PC-9 (cell line): ENCODE measurements at places on chromosomes 1 and 21.
A peak's percentile ranks its signal among the peaks of the same experiment; 100 is the strongest.

DNA sequence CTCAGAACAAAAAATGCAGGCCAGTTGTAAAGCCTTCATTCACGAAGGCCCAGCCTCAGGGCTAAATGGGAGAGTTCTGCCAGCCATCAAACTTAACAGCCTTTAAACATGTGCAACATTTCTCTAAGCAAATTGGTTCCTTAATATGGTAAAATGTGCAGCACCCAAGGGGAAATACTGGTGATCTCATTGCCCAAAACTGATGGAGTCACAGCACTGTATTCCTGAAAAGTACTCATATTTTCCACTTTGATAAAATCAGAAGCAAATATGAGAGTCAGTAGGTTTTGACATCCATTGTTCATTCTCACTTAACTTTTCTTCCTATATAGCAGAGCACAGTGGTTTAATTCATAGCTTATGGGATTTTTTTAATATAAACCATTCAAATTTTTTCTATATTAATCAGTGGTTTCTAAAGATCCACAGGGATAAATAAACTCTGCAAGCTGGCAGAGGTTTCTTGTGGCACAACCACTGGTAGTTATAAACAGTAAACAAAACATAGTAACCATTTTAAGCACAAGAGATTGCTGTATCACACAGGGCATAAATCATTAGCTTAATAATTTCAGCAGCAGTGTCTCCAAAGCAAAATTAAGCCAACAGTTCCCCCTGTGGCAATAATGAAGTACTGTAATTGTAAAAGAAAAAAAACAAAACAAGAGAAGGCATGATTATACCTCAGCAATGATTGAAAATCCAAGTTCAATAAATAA is 106.9 kb upstream of the LYPLAL1 start:
- no peaks in the 10 kb centered on the region for H3K36me3 ChIP-seq
- peaks cover 5% of the 10 kb centered on the region; the same call in 1 of the 2 replicates for H3K4me1 ChIP-seq
- H3K27me3 ChIP-seq: no peaks in the 10 kb centered on the region
- H3K27ac ChIP-seq: peak overlapping the region; percentile 30
- no peak overlapping the region for H3K4me3 ChIP-seq

DNA sequence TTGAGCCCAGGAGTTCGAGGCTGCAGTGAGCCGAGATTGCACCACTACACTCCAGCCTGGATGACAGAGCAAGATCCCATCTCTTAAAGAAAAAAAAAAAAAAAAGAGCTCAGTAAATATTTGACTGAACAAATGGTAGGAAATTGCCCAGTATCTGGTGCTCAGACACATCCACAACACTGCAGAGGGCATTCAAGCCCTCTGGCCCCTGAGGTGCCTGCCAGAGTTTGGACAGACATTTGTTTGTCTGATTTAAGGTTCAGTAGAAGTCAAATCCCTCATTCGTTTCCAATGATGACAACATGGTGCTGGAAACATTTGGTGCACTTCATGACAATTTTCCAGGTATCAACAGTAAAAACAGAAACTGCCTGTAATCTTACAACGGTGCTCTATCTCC is 86.6 kb downstream of the HLCS start:
- no peak overlapping the region for H3K27ac ChIP-seq
- no peak overlapping the region for H3K4me3 ChIP-seq
- H3K27me3 ChIP-seq: no peaks in the 10 kb centered on the region
- H3K4me1 ChIP-seq: no peaks in the 10 kb centered on the region
- DNase-seq: no peak
- H3K36me3 ChIP-seq: no peaks in the 10 kb centered on the region

GRCh38 chr1:61626816-61627215 is 98.1 kb downstream of the TM2D1 start:
- H3K4me3 ChIP-seq: no peak overlapping the region
- no peaks in the 10 kb centered on the region for H3K4me1 ChIP-seq
- H3K27me3 ChIP-seq: no peaks in the 10 kb centered on the region
- no peak for DNase-seq
- no peak overlapping the region for H3K27ac ChIP-seq

GRCh38 chr1:216332003-216332402 is 91.2 kb downstream of the USH2A start:
- no peak overlapping the region for H3K27ac ChIP-seq
- no peak overlapping the region for H3K4me3 ChIP-seq
- H3K4me1 ChIP-seq: no peaks in the 10 kb centered on the region
- DNase-seq: no peak
- H3K27me3 ChIP-seq: no peaks in the 10 kb centered on the region
- no peaks in the 10 kb centered on the region for H3K36me3 ChIP-seq

DNA sequence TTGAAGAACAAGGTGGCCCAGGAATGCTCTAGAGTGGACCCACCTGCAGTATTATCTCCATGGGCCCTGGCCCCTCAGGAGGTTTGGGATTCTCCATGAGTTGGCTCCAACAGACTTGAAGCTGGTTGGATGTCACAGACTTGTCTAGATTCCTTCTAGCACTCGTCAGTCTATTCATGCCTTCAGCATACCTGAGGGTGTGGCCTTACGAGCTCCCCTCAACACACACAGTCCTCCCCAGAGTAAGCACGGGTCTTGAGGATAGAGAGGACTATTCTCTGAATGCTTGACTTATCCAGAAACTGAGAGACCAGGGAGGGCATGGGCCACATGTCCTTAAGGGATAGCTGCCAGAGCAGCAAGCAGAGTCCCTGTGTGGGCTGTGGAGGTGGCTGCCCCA is 45.9 kb upstream of the COL6A1 start:
- DNase-seq: no peak
- H3K4me1 ChIP-seq: no peaks in the 10 kb centered on the region
- no peaks in the 10 kb centered on the region for H3K36me3 ChIP-seq
- H3K4me3 ChIP-seq: no peak overlapping the region
- peaks cover 39% of the 10 kb centered on the region for H3K27me3 ChIP-seq
- no peak overlapping the region for H3K27ac ChIP-seq

DNA sequence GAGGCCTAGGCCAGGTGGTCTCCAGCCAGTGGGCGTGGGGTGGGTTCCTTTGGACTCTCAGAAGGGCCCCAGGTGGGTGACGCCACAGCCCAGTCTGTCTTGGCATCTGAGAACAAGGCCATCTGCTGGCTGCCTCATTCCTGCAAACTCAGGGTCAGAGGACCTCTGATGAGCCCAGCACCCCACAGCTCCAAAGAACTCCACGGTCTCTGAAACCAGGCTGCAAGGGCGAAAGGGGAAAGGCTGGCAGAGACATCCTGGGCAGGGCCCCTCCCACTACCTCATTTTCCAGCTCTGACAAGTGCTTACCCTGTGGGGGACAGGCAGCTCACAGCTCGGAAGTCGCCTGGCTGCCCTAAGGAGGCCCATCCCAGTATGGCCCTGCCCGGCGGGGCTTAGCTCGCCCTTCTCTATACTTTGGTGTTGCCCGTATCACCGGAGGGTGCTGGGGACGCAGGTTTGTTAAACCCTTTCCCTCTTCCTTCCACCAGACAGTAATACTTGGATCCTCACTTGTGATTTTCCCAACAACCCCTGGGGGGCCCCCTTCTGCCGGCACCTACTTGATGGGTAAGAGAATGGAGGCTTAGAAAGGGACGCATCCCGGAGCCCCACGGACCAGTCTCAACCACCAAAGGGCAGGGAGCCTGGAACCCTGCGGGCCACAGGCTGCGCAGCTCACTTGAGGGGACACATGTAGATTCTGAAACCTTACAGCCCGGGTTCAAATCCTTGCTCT is 10.9 kb upstream of the EDN2 start:
- no peaks in the 10 kb centered on the region for H3K27me3 ChIP-seq
- DNase-seq: no peak
- H3K4me3 ChIP-seq: peak overlapping the region; percentile 49; the same call in 1 of the 2 replicates
- H3K36me3 ChIP-seq: no peaks in the 10 kb centered on the region

- no peak for DNase-seq
- peak overlapping the region; percentile 87 for H3K27ac ChIP-seq
- peaks cover 87% of the 10 kb centered on the region for H3K4me1 ChIP-seq
- no peak overlapping the region for H3K4me3 ChIP-seq
Measured at GRCh38 chr1:94530373-94530878, 11.1 kb downstream of the F3 start.

DNA sequence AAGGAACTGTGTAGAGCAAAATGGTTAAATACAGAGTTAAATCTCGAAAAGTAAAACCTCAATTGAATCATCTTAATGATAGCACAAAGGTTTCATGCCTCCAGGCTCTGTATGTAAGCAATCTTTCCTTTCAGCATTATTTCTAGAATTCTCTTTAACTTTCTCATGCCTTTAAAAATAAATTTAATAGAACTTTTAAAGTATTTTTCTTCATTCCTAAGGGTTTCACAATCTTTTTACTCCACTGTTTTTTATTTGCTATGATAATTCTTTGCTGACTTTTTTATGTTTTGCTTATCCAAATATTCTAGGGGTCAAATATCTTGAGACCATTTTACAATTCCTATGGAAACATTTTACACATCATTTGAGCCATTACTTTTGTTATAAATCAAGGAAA is 288.0 kb downstream of the BACH1 start:
- H3K4me1 ChIP-seq: no peaks in the 10 kb centered on the region
- H3K36me3 ChIP-seq: no peaks in the 10 kb centered on the region
- no peak overlapping the region for H3K27ac ChIP-seq
- DNase-seq: no peak

GRCh38 chr1:174039027-174039426 is 16.9 kb upstream of the RC3H1 start:
- H3K36me3 ChIP-seq: no peaks in the 10 kb centered on the region
- H3K4me3 ChIP-seq: no peak overlapping the region
- no peak for DNase-seq
- 0 out of 2 replicates have a peak, but pooled peaks cover 5% of the 10 kb centered on the region for H3K4me1 ChIP-seq

- DNase-seq: no peak
- H3K27me3 ChIP-seq: no peaks in the 10 kb centered on the region
- H3K4me1 ChIP-seq: peaks cover 10% of the 10 kb centered on the region
- no peak overlapping the region for H3K4me3 ChIP-seq
- H3K36me3 ChIP-seq: no peaks in the 10 kb centered on the region
Measured at GRCh38 chr1:243595527-243596210, 254.4 kb downstream of the AKT3 start.

DNA sequence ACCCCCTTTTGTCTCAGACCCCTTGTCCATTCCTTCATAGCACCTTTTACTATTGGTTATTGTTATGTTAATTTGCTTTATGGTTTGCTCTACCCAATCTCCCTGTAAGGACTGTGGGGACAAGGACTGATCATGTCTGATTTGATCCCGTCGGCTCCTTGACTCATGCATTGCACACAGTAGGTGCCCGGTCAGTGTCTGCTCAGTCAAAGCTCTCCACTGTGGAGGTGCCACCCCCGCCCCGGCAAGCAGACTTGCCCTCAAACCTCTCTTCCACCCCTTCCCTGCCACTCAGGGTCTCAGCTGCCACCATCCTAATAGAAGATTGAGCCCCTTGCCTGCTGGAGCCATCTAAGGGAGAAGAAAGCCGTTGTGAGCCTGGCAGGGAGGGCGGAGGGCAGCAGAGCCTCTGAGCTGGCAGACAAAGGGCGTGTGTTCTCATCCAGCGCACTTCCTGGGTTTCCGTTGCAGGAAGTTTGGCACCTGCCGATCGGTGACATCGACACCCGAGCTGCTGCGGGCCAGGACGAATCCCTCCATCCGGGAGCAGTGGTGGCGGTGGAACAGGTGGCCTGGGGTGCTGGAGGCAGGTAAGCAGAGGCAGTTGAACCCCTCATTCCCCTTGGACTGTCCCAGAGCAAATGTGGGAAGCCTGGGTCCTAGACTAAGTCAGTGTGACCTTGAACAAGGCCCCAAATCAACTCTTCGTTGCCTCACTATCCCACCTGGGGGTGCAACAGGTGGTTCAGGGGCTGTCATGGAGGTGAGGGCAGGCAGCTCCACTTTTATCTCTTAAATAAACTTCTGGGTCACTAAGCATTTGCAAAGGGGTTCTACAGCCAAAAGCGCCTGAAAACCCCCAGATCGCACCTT is 2.2 kb upstream of the FBLIM1 start:
- peak overlapping the region; percentile 29; the same call in 1 of the 2 replicates for H3K4me3 ChIP-seq
- H3K4me1 ChIP-seq: peaks cover 12% of the 10 kb centered on the region
- no peak overlapping the region for H3K27ac ChIP-seq
- H3K36me3 ChIP-seq: no peaks in the 10 kb centered on the region
- DNase-seq: peak; percentile 42

DNA sequence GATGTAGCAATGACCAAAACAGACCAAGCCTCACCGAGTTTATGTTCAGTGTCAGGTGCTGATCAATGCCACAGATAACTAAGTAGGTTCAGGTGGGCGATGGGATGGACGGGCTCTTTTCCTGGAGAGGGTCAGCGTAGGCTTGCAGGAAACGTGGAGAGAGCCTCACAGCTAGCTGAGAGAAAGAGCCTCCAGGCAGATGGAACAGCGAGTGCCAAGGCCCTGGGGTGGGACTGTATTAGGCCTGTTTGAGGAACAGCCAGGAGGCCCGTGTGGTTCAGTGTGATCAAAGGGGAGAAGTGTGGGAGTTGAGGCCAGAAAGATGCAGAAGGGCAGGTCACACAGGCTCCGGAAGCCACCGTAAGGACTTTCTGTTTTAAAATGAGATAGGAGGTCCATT is 7.3 kb upstream of the UTS2 start:
- no peaks in the 10 kb centered on the region for H3K27me3 ChIP-seq
- H3K27ac ChIP-seq: no peak overlapping the region
- H3K4me1 ChIP-seq: no peaks in the 10 kb centered on the region

- no peak overlapping the region for H3K4me3 ChIP-seq
- H3K27me3 ChIP-seq: no peaks in the 10 kb centered on the region
- no peaks in the 10 kb centered on the region for H3K4me1 ChIP-seq
- H3K36me3 ChIP-seq: no peaks in the 10 kb centered on the region
Measured at GRCh38 chr1:192846950-192847349, 38.1 kb downstream of the RGS2 start.

GRCh38 chr1:232225336-232226131 is 404.4 kb downstream of the SIPA1L2 start:
- H3K27me3 ChIP-seq: no peaks in the 10 kb centered on the region
- no peak overlapping the region for H3K4me3 ChIP-seq

DNA sequence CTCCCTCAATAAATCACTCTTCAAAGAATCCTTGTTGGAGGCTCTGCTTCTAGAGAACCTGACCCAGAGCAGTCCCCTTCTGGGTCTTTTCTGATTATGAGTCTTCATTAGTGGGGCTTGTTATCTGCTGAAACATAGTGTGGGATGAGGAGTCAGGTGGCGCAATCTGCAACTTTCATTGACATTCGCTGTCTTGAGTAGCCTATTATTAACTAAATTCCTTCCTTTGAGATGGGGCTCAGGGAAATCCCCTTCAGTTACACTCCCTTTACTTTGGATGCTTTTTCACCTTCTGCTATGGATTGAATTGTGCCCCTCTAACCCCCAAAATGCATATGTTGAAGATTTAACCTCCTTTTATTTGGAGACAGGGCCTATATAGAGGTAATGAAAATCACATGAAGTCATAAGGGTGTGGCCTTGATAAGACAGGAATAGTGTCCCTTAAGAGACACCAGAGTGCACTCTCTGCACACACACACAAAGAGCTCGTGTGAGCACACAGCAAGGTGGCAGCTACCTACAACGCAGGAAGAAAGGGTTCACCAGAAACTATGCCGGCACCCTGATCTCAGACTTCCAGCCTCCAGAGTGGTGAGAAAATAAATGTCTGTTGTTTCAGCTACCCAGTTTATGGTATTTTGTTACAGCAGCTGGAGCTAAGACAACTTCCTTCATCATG is 19.5 kb downstream of the DIO1 start:
- H3K4me1 ChIP-seq: peaks cover 10% of the 10 kb centered on the region
- H3K4me3 ChIP-seq: no peak overlapping the region
- no peak for DNase-seq
- no peak overlapping the region for H3K27ac ChIP-seq
- no peaks in the 10 kb centered on the region for H3K27me3 ChIP-seq
- no peaks in the 10 kb centered on the region for H3K36me3 ChIP-seq
